ENCODE measurements at places on chromosomes 11 and 22.

DNA sequence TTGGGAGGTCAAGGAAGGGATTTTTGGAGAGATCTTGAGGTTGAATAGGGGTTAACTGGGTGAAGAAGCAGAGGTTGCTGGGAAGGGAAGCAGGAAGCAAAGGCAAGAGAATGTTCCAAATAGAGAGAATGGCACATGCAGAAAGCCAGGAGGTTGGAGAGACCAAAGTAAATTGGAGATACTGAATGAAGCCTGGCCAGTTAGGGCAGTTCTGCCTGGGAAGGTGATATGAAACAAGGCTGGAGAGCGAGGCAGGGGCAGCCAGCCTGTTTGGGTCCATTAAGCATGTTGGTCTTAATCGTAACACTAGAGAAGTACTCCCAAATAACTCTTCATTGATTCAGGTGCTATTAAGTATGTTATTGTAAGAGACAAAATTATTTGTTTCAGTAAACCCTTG lies 48.2 kb downstream of the ZNF143 start:
- DNase-seq: no peak

- DNase-seq: no peak
These were observed 752.9 kb downstream of the CNTN5 start for GRCh38 chr11:99773646-99774045.

GRCh38 chr11:63614136-63614671 lies at the start of gene PLAAT3:
Gene PLAAT3 (minus strand): TSS chr11:63614433. CDS start chr11:63614014, 419 bp downstream.
- DNase-seq: peak; percentile 22

GRCh38 chr11:131666006-131666405 lies 295.6 kb downstream of the NTM start:
- DNase-seq: no peak

- DNase-seq: no peak
These were observed 167.6 kb upstream of the SESN3 start for GRCh38 chr11:95398437-95399112.

- no peak for DNase-seq
These were observed 303.6 kb downstream of the KIRREL3 start for GRCh38 chr11:126696982-126697381.

- peak; percentile 87 for DNase-seq
These were observed 841 bp downstream of the RIC8A start for GRCh38 chr11:208181-208916.

GRCh38 chr11:65476632-65477148 lies 22.2 kb upstream of the MALAT1 start:
- DNase-seq: no peak

DNA sequence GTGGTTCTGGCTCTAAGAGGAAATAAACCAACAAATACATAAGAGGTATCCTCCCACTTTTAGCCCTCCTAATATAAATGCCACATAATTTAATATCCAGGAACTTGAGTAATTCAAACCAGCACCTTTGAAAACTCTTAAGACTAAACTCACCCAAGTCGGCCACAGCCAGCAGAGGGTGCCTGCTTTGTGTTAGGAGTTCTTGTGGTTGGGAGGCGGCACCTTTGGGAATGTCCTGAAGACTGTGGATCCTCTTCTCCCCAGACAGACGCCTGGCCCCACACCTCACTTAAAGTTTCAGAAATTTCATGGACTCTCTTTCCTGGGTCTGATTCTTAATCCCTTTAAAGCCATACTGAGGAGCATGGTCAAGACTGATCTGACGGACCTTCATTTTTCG lies 169.0 kb downstream of the TBC1D22A start:
- no peak for DNase-seq
